ENCODE measurements at places on chromosomes 6 and 20. TPM values are rescaled to one million over a fixed set of nuclear protein-coding genes. Genes with fewer than 3 reads are reported as not detected.

GRCh38 chr6:58419321-58419720, 1101.9 kb downstream of the PRIM2 start:
- no peak for DNase-seq
- no peak overlapping the region for H3K4me3 ChIP-seq
- H3K27me3 ChIP-seq: no peaks in the 10 kb centered on the region
- H3K27ac ChIP-seq: no peak overlapping the region
- H3K4me1 ChIP-seq: no peaks in the 10 kb centered on the region
- H3K36me3 ChIP-seq: no peaks in the 10 kb centered on the region

GRCh38 chr20:24911461-24911860, 37.6 kb upstream of the CST7 start:
- H3K4me1 ChIP-seq: no peaks in the 10 kb centered on the region
- no peak for DNase-seq
- H3K4me3 ChIP-seq: no peak overlapping the region

GRCh38 chr20:31573555-31574321, 31.4 kb upstream of the ID1 start:
- H3K27ac ChIP-seq: peak overlapping the region; percentile 88
- no peaks in the 10 kb centered on the region for H3K36me3 ChIP-seq
- H3K4me3 ChIP-seq: peak overlapping the region; percentile 42
- peaks cover 50% of the 10 kb centered on the region for H3K4me1 ChIP-seq
- DNase-seq: no peak
- no peaks in the 10 kb centered on the region for H3K27me3 ChIP-seq

DNA sequence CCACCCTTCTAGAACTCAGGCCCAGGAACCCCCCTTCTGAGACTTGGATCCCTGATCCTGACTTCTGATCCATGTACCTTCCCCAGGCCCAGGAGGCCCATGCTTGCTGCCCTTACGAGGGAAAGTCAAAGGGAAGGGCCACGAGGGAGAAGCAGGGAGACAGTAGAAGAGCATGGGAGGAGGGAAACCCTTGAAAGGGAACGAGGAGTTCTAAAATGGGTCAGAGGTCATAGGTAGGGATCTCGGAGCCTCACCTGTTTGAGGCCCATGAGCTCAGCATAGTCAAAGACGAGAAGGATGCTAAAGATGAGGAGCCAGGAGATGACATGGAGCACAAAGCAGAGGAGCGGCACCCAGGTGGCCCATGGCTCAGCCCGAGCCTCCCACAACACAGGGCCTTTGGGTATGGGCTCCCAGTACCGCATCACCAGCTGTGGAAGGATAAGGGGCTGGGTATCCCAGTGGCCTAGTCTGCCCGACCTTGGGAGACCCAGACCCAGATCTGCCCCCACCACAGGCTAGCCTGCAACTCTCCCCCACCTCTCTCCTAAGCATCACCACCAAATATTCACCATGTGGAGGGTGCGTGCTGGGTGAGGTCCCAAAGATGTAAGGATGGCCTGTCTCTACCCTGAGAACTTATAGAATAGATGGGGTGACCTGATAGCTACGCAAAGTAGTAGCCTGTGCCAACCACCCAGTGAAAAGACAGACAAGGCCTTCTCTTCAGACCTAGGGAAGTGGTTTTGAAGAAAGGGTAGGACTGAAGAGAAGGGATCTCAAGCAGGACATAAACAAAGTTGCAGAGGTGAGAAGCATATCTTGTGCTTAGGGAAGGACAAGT, 1.5 kb downstream of the NRM start:
- H3K27me3 ChIP-seq: no peaks in the 10 kb centered on the region
- peaks cover 49% of the 10 kb centered on the region for H3K4me1 ChIP-seq
- DNase-seq: no peak
- H3K4me3 ChIP-seq: no peak overlapping the region
- H3K27ac ChIP-seq: no peak overlapping the region
- no peaks in the 10 kb centered on the region for H3K36me3 ChIP-seq

DNA sequence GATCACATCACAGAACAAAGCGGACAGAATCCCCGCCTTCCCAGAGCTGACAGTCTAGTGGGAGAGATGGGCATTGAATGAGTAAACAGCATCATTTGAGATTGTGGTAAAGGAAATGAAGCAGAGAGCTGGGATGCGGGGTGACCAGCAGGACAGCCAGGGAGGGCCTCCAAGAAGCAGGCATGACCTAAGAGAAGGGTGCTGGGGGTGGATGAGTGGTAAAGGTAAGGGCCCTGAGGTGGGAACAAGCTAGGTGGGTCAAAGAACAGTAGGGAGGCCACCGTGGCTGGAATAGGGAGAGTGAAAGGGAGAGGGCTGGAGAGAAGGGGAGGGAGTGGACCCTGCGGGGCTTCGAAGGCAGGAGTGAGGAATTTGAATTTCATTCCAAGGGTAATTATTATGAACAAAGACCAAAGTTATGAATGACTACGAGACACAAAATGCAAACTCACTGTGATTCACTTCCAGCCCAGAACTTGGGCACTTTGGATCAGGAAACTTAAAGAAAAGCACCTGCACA, 61.4 kb downstream of the CEBPB start:
- DNase-seq: no peak
- no peaks in the 10 kb centered on the region for H3K36me3 ChIP-seq
- H3K27me3 ChIP-seq: no peaks in the 10 kb centered on the region
- H3K4me3 ChIP-seq: no peak overlapping the region
- no peaks in the 10 kb centered on the region for H3K4me1 ChIP-seq
- no peak overlapping the region for H3K27ac ChIP-seq

- H3K4me3 ChIP-seq: no peak overlapping the region
- DNase-seq: no peak
- no peaks in the 10 kb centered on the region for H3K36me3 ChIP-seq
- H3K27ac ChIP-seq: no peak overlapping the region
- H3K27me3 ChIP-seq: no peaks in the 10 kb centered on the region
- peaks cover 4% of the 10 kb centered on the region for H3K4me1 ChIP-seq
Observed at GRCh38 chr20:32397567-32398084, 39.5 kb downstream of the ASXL1 start.

DNA sequence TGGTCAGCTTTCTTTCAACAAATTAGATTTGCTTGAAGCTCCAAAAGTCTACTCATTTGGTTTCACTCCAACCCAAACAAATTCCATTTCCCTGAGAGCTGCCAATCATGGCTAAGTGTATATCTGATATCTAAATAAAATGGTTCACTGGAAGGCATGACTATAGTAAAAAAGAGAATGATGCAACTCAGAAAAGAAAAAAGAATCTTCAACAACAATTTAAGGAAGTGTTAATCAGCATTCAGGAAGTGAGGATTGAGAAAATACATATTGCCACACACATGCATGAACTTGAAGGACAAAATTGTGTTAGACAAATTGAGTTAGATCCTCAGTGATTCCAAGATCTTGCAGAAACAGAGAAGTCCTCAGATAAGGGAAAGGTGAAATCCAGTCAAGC, 972.9 kb upstream of the FLRT3 start:
- H3K27ac ChIP-seq: no peak overlapping the region
- no peak overlapping the region for H3K4me3 ChIP-seq
- no peak for DNase-seq
- H3K4me1 ChIP-seq: no peaks in the 10 kb centered on the region

DNA sequence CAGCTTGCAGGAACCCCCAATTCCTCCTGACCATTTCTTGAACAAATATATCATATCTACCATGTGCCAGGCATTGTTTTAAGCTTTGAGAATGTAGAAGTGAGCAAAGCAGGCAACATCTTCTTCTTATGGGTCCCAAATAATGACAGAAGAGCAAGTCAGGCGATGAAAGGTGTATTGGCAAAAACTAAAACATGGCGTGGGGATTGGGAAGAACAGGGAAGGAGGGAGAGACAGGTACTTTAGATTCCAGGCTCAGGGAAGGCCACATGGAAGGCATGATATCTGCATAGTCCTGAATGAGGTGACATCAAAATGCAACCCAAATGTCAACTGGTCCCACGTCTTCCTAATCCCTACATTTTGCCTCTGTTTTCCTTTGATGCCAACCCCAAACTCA, 187.1 kb downstream of the ZNF217 start:
- no peaks in the 10 kb centered on the region for H3K4me1 ChIP-seq
- no peak overlapping the region for H3K4me3 ChIP-seq
- no peaks in the 10 kb centered on the region for H3K36me3 ChIP-seq
- H3K27me3 ChIP-seq: no peaks in the 10 kb centered on the region

GRCh38 chr6:72643214-72643613, 21.4 kb downstream of the KCNQ5 start:
- H3K36me3 ChIP-seq: no peaks in the 10 kb centered on the region
- no peak overlapping the region for H3K4me3 ChIP-seq
- no peak for DNase-seq
- no peak overlapping the region for H3K27ac ChIP-seq
- H3K4me1 ChIP-seq: no peaks in the 10 kb centered on the region
- no peaks in the 10 kb centered on the region for H3K27me3 ChIP-seq

GRCh38 chr6:45988635-45989034, 27.0 kb downstream of the CLIC5 start:
- no peaks in the 10 kb centered on the region for H3K36me3 ChIP-seq
- no peaks in the 10 kb centered on the region for H3K27me3 ChIP-seq
- peaks cover 5% of the 10 kb centered on the region for H3K4me1 ChIP-seq
- DNase-seq: no peak
- H3K4me3 ChIP-seq: no peak overlapping the region

Gene TP53TG5
- not detected for total RNA-seq

Gene CDKN1A
- total RNA-seq: 112 TPM

Gene ZSCAN23
- total RNA-seq: 2.9 TPM

All from tibial nerve (tissue), 4 donors.